Activated T-helper 1 cell treated with Interleukin-2 at 50 U/mL for 16 hours (primary cell): ENCODE measurements at places on chromosomes 12 and 14.

GRCh38 chr12:4303750-4304149 lies 17.3 kb upstream of the TIGAR start:
- DNase-seq: no peak

- DNase-seq: no peak
These were observed 31.8 kb downstream of the SLC35F4 start for GRCh38 chr14:57834001-57834598.

GRCh38 chr12:127515941-127516340 lies 751.0 kb upstream of the TMEM132C start:
- DNase-seq: no peak

DNA sequence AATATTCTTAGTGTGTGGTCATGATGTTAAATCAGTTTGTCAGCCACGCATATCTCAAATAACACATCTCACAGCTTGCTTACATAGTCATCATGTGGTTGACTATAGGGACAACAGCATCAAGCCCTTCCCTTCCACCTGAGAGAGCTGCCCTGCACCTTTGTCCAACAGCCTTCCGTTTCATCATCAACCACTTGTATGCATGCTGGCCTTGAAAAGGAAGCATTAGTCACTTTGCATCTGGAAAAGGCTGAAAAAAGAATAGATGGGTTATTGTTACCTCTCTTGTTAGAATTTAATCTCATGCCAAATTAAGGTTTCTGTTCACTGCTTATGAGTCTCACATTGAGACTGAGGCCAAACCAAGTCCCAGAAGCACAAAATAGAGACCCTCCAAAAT lies 1586.5 kb upstream of the SEL1L start:
- DNase-seq: no peak

DNA sequence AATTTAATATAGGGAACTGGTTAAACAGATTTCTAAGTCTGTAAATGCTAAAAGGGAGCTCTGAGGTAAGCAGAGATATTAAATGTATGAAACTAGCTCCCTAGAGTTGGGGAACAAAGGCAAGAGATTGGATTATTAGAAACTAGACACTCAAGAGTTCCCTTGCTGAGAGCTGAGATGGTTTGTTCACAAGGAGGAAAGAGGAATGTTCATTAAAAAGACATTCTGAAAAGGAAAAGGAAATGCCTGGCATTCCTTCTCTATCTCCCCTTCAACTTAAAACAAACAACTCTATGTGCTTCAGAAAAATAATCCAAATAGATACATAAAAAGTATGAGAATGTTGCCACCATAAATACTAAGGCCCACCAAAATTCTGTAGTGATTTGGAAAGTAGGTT lies 73.7 kb downstream of the GALNT4 start:
- no peak for DNase-seq

DNA sequence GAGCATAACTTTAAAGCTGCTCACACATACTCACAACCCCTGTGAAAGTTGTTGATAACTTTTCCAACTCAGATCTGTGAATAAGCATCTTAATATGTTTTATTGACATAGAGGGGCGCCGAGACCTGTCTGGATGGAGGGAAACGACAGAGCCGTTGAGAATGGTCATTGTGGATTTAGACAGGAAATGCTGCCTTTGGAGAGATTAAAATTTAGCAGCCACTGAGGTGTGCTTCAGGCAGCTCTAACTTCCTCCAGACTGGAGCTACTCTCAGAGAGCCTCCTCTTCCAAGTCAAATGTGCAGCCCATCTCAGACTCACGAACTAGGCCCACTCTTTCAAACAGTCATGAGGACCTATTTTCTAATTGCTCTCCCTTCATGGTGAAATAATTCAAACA lies 90.9 kb downstream of the RIMBP2 start:
- DNase-seq: no peak

DNA sequence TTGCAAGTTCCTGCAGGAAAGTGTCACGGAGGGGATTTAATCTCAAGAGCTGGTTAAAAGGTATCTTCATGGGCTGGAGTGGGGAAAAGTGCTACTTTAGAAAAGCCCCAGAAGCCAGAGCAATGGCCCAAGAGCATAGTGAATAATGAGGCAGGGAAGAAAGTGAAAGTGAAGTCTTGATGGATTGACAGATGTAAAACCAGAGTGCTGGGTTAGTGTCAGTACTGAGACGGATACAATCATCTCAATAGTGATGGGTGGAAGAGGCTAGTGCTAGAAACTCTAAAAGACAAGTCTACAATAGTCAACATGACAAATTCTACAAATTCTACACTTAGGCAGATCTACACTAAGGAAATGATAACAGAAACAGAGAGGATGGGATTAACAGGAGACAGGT lies 68.1 kb downstream of the CIT start:
- no peak for DNase-seq

DNA sequence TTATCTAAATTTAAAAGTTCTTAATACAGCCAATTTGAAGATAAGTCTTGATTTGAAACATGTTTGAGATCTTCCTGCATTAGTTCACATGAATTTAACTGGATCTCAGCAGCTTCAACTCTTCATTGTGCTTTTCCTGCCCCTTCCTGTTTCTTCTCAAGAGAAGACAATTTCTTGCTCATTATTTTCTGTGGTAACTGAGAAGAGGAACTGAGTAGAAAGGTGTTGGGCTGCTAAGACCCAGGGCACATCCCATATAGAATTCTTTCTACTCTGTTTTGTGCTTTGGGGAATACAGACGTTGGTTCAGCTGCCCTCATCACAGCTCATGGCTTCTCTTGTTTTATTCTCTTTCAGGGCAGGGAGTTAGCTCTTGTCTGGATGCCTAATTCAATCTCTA lies 110.2 kb downstream of the SNAPC1 start:
- no peak for DNase-seq

- DNase-seq: no peak
These were observed 86.1 kb downstream of the ALG10 start for GRCh38 chr12:34108405-34108803.

DNA sequence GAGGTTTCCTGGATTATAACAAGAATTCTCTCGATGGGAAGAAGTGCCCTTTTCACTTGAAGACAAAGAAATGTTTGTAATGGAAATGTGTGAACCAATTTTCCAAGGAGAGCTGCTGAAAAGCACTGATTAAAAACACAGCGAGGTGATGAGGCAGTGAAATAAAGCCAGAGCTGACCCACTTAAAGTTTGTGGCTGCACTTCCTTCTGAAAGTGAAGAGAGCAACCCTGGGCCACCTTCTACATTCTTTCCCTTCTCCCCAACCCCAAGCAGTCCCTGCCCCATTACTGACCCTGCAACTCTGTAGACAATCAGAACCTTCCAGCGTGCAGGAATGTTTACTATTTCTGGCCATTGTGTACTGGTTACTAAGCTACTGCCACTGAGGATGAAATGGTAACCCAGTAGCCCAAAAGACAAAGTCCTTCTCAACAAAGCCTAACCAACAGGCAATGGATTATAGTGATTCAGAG lies 173.9 kb downstream of the TTC7B start:
- DNase-seq: no peak

DNA sequence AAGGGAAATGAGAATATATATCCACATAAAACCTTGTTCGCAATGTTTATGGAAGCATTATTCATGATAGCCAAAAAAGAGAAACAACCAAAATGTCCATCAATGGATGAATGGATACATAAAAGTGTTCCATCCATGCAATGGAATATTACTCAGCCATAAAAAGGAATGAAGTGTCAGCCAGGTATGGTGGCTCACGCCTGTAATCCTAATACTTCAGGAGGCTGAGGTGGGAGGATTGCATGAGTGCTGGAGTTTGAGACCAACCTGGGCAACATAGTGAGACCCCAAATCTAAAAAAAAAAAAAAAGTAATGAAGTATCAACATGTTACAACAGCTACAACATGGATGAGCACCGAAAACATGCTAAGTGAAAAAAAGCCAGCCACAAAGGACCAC lies 23.6 kb upstream of the C12orf76 start:
- DNase-seq: no peak

DNA sequence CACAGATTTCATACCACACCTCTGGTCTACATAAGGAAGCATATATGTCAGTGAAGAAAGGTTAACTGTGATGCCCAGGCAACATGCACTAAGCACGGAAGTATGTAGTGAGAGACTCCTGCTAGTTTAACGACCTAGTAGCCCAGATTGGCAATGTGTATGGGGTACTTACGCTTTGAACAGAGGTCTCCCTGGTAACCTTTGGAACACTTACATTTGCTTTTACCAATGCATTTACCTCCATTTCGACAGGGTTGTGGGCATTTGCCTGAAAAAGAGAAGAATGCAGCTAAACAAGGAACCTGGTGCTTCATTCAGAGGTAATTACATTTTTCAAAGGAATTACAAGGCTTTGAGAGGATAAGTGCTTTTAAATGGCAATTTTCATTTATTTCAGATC lies 65.2 kb downstream of the WIF1 start:
- DNase-seq: no peak

GRCh38 chr12:52949413-52950331 lies 754 bp downstream of the KRT18 start:
- no peak for DNase-seq

- no peak for DNase-seq
These were observed 69.6 kb upstream of the KRAS start for GRCh38 chr12:25320123-25321006.

GRCh38 chr14:100674897-100675619 lies 51.6 kb upstream of the DLK1 start:
- no peak for DNase-seq

DNA sequence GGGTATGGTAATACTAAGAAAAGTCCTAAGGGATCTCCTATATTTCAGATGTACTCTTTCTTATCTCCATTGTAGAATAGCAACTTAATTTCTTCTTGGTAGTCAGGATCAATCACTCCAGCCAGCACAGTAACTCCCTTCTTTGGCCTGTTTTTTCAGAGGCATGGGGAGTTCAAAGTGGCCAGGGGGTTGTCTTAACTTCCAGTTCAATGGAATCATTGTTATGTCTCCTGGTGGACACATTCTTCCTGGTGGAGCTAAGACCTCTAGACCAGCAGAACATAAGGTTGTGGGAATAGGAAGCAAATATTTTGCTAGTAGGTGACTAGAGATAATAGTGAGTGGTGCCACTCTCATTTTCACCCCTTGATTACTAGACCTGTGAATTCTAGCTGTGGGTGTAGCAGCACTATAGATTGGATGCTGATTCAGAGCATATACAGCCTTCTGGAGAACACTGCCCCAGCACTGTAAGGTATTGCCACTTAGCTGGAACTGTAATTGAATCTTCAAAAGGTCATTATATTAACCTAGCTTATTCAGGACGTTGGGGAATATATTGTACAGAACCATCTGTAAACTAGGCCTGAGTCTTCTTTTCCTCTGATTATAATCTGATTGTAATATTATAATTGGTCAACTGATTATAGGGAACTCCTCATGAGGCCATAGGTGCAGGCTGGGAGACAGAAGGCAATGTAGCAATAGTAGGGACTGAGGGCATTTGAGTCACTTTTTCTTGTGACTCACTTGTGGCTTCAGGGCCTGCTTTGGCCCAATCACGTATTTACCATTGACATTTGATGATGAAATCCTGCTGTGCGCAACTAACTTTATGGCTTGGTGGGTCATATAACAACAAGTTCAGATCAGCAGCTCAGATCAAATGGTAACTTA lies 60.2 kb upstream of the ATP2B1 start:
- no peak for DNase-seq
